ENCODE measurements at places on chromosomes 1 and 21.
A peak's percentile ranks its signal among the peaks of the same experiment; 100 is the strongest.

GRCh38 chr1:203121186-203122015 is 6.1 kb upstream of the ADORA1 start:
- DNase-seq = no peak

DNA sequence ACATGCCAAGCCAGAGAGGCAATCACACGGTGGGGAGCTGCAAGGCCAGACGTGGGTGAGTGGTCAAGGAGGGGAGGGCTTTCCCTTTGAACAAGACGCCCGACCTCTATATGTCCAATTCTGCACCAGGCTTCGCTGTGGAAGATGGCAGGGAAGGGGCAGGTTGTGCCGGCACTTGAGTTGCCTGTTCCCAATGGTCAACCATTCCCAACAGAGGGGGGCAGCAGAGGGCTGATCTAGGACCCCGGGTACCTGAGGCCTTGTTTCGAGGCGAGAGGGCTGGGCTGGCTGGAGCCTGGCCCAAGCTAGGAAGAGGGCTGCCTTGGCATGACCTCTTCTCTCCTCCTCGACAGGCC is 64.9 kb downstream of the TMEM53 start:
- peak; percentile 15 for DNase-seq

DNA sequence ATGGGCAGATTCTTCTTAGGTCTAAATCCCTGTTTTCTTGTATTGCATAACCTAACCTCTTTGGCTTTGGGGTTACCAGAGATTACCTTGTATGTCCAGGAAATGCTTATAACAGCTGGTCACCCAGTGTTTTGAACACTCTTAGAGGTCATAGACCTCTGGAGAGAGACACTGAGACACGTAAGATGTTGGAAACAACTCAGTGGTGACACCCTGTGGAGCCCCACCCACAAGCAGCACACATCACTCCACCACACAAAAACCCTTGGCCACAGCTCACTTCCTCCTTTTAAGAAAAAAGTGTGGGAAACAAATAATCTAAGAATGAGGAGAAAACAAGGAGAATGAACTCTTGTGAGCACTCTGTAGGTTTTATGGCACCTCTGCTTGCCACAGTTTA is 26.3 kb upstream of the CYP4B1 start:
- no peak for DNase-seq

- peak; percentile 59 for DNase-seq
Observed at GRCh38 chr1:63773815-63774616, at the start of gene ROR1. TSS of gene ROR1 (plus strand) at chr1:63774017.

DNA sequence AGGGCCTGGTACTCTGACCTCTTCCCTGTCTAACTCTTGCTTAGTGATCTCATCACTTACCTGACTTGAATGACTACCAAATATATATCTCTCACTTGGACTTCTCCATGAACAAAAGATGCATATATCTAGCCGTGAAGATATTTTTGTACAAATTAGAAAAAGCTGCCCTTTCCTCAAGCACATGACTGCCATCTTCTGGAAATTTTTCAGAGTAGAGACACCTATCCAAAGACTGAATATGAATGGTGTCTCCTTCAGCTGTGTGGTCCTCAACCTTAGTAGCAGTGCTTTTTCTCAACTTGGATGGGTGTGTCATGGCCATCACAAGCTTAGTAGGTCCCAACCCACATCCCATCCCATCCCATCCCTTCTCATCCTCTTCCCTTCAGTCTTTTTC is 142.3 kb downstream of the DNM3 start:
- DNase-seq = no peak

DNA sequence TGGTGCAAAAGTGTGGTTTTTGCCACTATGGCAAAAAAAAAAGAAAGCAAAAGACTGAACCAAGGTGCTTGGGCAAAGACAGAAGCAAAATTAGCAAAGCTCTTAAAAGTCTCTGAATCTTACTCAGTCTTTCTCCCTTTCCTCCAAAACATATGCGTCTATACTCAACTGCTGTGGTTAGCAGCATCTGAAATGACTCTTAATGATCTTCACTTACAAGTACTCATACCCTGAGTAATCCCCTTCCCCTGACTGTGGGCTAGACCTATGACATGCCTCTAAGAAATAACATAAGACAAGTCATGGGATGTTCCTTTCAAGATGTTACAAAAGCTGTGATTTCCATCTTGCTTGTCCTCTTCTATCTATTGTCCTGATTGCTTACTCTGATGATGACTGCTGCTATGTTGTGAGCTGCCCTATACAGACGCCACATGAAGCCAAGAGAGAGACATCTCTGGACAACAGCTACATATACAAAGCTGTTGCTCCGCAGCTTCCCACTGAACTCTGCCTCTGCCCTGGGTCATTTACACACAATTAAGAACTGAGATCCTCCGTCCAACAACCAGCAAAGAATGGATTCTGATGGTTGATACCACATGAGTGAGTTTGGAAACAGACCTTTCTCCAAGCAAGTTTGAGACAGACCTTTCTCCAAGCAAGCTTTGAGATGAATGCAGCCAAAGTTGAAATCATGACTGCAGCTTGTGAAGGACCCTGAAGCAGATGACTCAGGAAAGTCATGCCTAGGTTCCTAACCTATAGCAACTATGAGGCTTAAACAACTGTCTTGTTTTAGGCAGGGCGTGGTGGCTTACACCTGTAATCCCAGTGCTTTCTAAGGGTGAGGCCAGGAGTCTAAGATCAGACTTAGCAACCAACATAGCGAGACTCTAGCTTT is 55.2 kb downstream of the PUM1 start:
- peak; percentile 22 for DNase-seq

- DNase-seq = peak; percentile 32
Observed at GRCh38 chr1:27726173-27727044, 648 bp downstream of the FAM76A start.

DNA sequence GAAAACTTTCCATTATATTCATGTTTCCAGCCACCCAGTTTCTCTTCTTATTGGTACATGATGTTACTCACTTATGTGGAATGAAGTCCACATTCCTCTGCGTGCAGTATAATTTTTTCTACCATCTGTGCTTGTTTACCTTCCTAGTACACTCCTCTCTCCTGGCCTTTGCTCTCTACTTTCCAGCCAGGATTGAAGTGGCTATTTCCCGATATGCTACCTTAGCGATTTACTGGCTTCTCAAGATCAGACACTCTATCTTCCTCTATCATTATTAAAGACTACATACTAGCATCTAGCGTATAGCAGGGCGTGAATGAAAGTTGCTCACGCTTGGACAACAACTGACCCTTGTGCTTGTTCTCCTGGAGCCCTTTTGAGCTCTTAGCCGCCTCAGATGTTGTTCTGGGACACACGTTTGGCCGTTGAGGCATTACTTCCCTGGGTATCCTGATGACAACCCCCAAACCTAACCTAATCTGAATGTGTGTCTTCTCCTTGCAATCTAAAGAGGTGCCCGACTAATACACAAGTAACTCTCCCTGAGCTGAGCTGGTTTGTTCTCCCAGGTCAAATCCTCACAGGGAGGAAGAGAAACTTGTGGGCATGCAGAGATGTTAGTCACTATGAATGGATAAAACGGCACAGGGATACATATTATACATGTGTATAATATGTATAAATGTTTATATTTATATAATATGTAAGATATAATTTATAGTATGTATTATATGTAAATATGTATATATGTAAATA is 13.4 kb upstream of the MTARC2 start:
- DNase-seq = no peak

DNA sequence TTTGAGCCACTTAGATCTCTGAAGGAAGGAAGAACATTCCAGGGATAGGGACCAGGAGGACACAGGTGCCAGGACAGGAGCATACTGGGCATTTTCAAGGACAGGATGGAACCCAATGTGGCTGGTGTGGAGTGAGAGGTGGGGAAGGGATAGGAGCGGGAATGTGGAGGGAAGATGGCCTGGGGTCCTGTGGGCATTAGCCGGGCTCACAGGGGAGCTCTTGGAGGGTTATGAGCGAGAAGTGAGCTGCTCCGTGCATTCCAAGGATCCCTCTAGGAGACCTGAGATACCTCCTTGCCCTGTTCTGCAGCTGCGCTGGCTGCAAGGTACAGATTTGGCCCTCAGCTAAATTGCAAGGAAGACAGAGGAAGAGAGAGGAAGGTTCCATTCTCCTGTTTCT is 87.5 kb downstream of the IER5 start:
- no peak for DNase-seq

- peak; percentile 10 for DNase-seq
Observed at GRCh38 chr1:193104502-193104906, 710 bp downstream of the GLRX2 start.

GRCh38 chr1:147628441-147628840 is 41.9 kb downstream of the ACP6 start:
- DNase-seq = no peak

- DNase-seq = no peak
Observed at GRCh38 chr1:38128926-38129453, 82.4 kb upstream of the POU3F1 start.

DNA sequence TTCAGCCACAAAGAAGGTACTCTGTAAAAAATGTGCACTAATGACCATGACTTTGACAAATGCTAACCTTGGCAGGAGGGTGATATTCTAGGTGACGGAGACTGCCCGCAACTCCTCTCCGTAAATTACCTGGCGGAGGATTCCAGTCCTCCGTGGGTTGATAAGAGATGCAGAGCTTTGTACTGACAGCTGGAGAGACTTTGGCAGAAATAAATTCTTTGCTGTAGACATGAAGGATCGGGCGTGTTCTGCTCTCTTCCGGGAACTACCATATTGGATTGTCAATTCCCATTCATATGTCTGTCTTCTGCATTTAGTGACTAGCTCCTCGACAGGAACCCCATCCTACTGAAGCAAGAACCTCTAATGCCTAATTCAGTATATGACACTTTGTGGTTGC is 158.3 kb upstream of the KAZN start:
- no peak for DNase-seq

- no peak for DNase-seq
Observed at GRCh38 chr1:234502785-234503184, 23.8 kb upstream of the TARBP1 start.

DNA sequence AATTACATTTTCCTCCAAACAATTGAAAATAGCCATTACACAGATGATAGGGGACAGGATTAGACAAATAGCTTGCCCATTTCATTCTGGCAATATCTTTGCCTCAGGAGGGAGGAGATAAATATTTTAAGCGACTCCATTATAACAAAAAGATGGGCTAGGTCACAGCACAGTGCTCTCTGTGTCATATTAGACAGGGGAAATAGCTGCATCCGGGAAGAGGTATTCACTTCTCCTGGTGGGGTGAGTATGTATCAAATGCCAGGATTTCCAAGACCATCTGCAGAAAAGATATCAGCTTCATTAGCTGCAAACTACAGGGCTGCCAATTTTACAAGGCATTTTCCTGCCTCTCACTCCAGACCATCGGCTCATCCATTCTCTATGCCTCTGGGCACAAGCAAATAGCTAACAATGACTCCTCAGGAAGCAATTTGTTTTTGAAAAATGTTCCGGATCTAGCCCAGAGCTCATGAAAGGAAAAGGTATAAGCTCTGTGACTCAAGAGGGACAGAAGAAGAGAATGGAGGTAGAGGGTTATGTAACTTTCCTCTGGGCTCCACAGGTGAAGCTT is 41.9 kb upstream of the ANGPTL7 start:
- no peak for DNase-seq

DNA sequence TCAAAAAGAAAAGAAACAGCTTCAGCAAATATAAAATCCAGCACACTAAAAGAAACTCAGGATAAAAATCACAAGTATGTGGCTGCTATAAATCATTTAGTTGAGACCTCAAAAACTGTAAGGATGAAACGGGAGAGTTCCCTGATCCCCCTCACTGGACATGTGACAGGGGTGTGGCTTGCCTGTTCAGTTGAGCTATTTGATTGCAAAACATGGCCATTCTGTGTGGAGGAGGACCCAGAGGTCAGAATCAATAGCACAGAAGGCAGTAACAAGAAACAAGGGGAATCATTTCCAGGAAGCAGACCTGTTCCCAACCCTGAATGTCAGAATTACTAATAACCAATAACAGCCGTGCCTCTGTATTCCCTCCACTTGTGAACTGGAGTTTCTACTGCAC is 27.9 kb downstream of the RBM11 start:
- DNase-seq = no peak

DNA sequence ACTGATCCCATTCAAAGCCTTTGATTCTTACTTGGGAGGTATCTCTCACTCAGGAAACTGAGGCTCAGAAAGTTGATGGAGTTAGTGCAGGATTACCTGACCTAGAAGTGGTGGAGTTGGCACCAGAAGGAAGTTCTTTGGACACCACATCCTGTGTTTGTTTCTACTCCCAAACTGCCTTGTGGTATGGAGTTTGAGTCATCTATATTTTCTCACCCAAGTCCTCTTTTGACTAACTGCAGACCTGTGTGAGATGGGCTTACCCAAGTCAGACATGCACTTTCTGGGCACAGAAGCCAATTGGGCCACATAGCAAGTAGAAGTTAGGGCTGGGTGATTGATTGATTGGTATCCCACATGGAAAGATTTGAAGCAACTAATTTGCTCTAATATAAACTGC is 36.1 kb downstream of the FGGY start:
- peak; percentile 2 for DNase-seq

GRCh38 chr1:180175806-180176205 is 21.1 kb downstream of the QSOX1 start:
- DNase-seq = no peak

GRCh38 chr1:14478120-14478519 is 120.4 kb upstream of the KAZN start:
- no peak for DNase-seq

DNA sequence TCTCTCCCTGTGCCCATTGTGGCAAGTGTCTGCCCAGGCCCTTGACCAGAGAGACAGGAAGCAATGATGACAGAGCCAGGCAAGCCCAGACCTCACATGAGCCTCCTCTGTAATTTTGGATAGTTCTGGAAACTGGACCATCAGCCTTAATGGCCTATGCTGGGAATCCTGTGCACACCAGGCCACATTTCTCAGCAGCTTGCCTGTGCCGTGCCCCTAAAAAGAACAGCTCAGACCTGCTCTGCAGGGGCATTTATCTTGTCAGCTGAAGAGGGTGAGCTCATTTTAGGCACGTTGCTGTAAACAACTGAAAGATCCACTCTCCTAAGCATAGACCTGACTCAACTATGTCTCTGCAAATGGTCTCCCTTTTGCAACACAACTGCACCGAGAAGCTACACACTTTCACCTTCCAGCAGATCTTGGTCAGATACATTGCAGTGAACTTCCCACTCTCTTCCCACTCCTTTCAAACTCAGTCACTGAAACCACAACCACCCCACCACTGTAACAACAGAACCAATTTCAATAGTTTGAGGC is 53.5 kb upstream of the BACH1 start:
- peak; percentile 27 for DNase-seq

GRCh38 chr1:169361281-169361680 is 6.3 kb downstream of the NME7 start:
- no peak for DNase-seq
